SHP77 treated with DMSO at 0.1 percent for 48 hours (cell line): ENCODE measurements at places on chromosomes 11 and 22.
A peak's percentile ranks its signal among the peaks of the same experiment; 100 is the strongest.

- no peak for DNase-seq
These were observed 18.5 kb downstream of the APLP2 start for GRCh38 chr11:130088217-130088616.

- no peak for DNase-seq
These were observed 296.0 kb downstream of the CTTN start for GRCh38 chr11:70694371-70694770.

DNA sequence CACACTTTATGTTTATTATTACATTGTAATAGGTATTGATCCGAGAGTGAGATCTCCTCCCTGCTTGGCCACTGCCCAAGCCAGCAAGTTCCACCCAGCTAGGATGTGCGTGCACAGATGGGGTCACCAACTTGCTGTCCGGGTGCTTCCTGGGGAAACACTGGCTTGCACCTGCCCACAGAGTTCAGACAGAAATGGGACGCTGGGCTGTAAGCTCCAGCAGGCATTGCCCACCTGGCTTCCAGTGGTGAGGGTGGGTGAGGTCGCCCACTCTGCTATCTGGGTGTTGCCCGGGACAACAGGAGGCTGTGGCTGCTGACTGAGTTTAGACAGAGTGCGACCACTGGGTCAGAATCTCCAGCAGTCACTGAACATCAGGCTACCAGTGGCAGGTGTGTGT lies 289.8 kb upstream of the ANO3 start:
- DNase-seq: no peak

- no peak for DNase-seq
These were observed 49.9 kb upstream of the GDPD4 start for GRCh38 chr11:77351281-77351886.

DNA sequence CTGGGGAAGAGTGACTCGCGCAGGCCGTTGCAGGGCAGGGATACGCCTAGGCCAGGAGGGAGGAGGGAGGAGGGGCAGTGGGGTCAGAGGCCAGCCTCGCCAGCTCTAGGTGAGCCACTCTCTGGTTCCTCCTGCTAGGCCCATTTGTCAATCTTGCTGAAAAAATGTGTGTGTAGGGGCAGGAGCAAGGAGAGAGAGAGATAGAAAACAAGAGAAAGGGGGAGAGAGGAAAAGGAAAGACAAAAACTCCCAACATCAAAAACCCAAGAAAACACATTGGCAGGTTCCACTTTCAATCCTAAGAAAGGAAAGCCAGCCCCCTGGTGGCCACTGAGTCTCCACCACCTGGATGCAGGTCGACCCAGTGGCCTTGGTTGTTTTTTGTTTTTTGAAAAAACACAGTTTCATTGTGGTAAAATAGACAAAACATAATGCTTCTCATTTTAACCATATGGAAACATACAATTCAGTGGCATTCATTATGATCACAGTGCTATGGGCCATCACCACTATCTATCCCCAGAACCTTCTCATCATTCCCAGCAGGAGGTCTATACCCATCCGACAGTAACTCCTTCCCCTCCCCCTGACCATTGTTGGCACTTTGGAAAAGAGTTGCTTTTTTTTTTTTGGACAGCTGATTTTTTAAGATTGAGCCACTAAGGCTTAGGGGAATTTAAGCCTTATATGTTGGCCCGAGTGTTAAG lies 10.9 kb downstream of the OMP start:
- no peak for DNase-seq

DNA sequence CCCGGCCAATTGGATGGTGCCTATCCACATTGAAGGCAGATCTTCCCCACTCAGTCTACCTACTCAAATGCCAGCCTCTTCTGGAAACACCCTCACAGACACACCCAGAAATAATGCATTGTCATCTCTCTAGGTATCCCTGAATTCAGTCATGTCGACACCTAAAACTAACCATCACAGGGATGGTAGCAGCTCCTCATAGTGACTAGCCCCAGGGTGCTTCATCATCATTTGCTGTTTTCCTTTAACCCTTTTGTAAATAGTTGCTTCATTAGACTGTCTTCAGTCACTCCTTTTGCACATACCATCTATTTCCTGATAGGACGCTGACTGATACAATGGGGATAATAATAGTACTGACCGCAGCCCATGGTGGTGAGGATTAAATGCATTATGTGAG lies 18.8 kb upstream of the AMOTL1 start:
- no peak for DNase-seq

GRCh38 chr22:44876921-44877320 lies 124.5 kb downstream of the ARHGAP8 start:
- no peak for DNase-seq

- no peak for DNase-seq
These were observed 159.1 kb downstream of the WNT11 start for GRCh38 chr11:76047231-76047630.

DNA sequence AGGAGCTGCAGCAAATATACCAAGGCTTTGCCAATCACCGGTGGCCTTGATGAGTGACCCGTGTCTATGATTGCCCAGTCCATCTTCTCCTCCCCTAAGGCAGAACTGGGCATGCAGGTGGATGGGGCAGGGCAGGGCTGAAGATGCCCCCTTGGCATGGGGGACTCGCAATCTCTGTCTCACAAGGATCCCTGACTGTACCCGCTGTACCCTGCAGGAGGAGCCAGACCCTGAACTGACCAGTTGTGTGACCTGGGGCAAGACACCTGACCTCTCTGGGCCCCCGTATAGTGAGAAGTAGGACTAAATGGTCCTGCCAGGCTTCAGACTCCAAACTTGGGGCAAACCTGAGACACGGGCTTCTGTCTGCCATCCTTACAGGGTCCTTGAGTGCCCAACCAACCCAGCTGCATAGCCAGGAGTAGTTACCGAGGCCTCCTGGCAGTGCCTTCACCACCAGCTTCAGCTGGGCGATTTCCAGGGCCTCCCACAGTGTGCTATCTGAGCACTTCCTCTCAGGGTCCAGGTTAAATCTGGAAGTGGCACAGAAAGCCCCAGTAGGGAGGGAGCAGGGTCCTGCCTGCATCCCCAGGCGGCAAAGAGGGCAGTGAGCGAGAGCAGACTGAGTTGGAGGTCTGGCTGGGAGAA lies 6.4 kb upstream of the KCNJ11 start:
- DNase-seq: no peak

DNA sequence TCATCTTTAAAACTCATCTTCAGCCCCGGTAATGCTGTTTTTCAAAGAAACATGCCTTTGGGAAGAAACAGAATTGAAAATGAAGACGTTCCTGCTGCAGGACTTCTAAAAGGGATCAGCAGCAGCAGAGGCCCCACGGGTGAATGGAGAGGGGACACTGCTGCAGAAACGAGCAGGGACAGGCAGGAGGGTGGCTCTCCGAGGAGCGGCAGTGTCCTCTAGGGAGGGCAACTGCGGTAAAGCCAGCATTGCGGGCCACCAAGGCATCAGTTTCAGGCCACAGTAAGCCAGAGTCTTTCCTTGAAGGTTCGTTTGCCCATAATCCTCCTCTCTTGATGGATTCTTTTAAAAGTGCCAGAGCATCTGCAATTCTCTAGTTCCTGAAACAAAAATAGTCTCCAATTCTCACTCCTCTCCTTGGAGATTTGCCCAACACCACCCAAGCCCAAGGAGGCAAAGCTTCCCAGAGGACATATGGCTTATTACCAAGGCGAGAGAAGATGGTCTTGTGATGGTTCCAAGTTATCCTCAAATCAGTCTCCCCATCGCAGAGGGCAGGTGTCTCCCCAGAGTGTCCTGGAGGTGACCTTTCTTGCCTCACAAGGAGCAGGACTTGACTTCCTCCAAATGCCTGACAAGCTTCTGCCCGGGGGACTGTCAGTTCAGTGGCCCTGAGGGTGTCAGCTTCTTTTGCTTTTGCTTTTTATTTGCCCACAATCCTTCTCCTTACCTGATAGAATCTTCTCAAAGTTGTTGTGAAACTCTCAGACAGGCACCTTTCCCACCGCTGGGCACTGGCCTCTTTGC lies 341.1 kb upstream of the B3GAT1 start:
- DNase-seq: no peak

- no peak for DNase-seq
These were observed 1888.4 kb downstream of the LRRC4C start for GRCh38 chr11:39571081-39571480.

DNA sequence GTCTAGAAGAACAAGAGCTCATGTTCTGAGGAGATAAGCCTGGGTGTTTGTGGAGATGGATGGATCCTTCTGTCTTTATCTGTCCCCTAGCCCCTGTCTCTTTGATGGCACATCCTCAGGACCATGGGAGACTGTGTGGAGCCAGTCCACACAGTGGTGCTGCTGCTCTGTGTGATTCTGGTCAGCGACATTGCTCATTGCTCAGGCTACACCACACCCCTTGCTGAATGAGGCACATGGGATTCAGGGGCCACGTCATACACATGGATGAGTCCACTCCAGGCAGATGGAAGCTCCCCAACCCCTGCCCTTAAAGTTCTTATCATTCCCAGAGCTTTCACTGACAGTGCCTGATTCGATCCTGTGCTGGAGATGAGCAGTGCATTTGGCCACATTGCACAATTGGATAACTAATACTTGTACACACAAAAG lies 222.2 kb downstream of the NAV2 start:
- no peak for DNase-seq

DNA sequence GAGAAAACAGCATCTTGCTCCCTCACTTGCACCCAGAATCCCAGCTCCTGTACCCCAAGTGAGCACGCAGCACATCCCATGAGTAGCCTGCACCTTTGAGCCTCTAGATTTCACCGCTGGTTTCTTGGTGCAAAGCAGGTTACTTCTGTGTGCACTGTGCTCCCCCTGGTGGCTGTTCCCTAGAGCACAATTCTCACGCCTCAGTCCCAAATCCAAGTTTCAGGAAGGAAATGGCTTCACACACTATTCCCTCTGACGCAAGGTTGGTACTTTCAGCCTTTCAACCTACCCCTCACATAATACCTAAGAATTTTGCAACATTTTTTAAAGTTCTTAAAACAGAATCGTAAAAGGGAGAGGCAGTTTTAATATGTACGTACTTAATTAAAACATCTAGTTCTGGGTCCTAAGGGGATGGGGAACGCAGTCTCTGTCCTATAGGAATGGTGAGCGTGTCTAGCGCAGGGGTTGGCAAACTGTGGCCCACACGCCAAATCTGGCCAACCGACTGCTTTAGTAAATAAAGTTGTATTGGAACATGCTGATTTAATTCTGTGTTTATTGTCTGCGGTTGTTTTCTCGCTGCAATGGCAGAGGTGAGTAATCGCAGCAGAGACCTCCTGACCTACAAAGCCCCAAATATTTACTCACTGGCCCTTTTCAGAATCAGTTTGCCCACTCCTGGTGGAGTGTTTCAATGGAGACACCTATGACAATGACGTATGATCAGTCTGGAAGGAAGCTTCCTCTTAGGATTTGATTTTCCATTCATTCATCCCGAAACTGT lies 27.5 kb downstream of the DHCR7 start:
- DNase-seq: peak; percentile 47

GRCh38 chr11:75591966-75592365 lies 29.9 kb downstream of the SERPINH1 start:
- no peak for DNase-seq

- DNase-seq: no peak
These were observed 11.4 kb downstream of the EHF start for GRCh38 chr11:34632105-34632791.

DNA sequence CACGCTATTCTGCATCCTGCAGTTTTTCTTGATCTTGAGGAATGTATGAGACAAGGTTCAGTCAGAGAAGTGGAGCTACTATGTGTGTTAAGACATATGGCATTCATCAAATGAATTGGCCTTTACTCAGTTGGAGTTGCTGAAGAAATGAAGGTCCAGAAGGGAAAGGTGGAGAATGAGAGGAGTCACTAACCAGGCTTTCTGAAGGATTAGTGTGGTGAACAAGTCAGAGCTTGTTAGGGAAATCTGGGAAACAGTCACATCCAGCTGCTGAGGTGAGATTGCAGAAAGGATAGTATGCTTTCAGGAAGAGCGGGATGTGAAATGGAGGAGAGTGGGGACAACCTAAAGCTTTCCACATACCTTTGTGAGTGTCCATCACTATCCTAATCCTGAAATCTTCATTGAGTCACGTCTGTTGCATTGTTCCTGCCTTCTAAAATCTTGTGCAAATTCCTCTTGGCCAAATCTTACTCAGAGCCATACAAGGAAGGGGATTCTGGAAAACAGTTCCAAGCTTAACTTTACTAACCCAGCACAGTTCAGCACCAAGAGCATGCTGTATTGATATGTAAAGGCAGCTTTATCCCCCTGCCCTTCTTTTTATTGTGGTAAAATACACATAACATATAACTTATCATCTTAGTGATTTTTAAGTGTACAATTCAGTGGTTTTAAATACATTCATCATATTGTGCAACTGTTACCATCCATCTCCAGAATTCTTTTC lies 11.4 kb upstream of the PITPNB start:
- DNase-seq: no peak

- no peak for DNase-seq
These were observed 104.2 kb downstream of the WNT7B start for GRCh38 chr22:45872659-45873263.

DNA sequence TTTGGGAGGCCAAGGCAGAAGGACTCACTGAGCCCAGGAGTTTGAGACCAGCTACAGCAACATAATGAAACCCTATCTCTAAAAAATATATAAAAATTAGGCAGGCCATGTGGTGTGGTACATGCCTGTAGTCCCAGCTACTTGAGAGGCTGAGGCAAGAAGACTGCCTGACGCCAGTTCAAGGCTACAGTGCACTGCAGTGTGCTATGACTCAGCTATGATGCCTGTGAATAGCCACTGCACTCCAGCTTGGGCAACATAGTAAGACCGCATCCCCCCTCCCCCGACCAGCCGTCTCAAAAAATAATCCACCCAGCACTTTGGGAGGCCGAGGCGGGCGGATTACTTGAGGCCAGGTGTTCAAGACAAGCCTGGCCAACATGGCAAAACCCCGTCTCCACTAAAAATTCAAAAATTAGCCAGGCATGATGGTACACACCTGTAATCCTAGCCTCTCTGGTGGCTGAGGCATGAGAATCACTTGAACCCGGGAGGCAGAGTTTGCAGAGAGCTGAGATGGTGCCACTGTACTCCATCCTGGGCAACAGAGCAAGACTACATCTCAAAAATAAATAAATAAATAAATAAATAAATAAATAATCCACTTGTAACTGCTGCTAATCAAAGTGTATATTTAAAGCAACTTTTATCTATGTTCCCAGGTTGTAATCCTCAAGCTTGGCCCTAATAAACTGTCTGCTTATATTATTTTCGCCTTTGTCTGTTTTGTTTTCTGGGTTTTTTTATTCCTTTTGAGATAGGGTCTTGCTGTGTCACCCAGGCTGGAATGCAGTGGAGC lies 7.8 kb downstream of the HPS5 start:
- no peak for DNase-seq
